ENCODE measurements at places on chromosomes 4 and X. TPM values are rescaled to one million over a fixed set of nuclear protein-coding genes. Genes with fewer than 3 reads are reported as not detected.

DNA sequence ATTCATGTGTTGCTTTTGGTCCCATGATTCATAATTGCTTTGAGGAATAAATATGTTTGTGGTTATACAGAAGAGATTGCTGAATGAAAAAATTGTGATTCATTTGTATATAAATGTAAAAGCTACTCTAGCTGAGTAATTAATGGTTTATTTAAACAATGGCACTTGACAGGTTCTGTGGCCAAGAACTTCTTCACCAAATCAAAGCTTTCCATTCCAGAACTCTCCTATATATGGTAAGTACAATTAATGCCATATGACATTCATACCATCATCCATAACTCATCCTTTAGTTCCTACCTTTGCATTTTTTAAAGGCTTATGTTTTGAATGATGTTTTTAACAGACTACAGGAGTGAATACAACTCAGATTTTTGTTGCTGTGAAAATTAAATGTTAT lies 105.8 kb downstream of the REPS2 start:
- no peaks in the 10 kb centered on the region for H3K27me3 ChIP-seq
- no peaks in the 10 kb centered on the region for H3K36me3 ChIP-seq
- H3K27ac ChIP-seq: no peak overlapping the region
- no peak overlapping the region for H3K4me3 ChIP-seq
- no peak for DNase-seq

- H3K4me3 ChIP-seq: no peak overlapping the region
- H3K27me3 ChIP-seq: peaks cover 20% of the 10 kb centered on the region
- H3K36me3 ChIP-seq: peaks cover 2% of the 10 kb centered on the region
Measured at GRCh38 chrX:154317391-154317995, 21.9 kb downstream of the TKTL1 start.

- H3K4me3 ChIP-seq: no peak overlapping the region
- no peak overlapping the region for H3K27ac ChIP-seq
- no peaks in the 10 kb centered on the region for H3K36me3 ChIP-seq
- no peak for DNase-seq
- peaks cover 1% of the 10 kb centered on the region for H3K27me3 ChIP-seq
Measured at GRCh38 chrX:111616786-111617185, 64.2 kb upstream of the ALG13 start.

The RAB39B gene
- 3.1 TPM for total RNA-seq
